ENCODE measurements at places on chromosomes 11 and 22.
A peak's percentile ranks its signal among the peaks of the same experiment; 100 is the strongest.

DNA sequence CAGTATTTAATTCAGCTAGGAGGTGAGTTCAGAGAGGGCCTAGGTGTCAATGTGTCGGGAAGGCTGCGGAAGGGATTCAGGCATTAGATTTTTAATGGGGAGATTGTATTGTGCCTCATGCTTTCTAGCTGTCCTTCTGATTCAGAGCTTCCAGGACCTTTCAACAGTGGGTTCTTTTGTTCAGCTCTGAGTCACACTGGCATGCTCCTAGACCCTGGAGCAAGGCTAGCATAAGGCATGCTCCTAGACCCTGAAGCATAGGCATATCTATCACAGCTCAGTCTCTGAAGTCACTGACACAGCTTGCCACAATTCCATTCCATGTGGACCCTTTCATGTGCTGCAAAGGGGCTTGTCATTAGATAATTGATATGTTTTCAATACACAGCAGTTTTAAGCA is 396.9 kb downstream of the RAB38 start:
- DNase-seq: no peak

- no peak for DNase-seq
Observed at GRCh38 chr11:47328449-47329390, 23.8 kb downstream of the MYBPC3 start.

DNA sequence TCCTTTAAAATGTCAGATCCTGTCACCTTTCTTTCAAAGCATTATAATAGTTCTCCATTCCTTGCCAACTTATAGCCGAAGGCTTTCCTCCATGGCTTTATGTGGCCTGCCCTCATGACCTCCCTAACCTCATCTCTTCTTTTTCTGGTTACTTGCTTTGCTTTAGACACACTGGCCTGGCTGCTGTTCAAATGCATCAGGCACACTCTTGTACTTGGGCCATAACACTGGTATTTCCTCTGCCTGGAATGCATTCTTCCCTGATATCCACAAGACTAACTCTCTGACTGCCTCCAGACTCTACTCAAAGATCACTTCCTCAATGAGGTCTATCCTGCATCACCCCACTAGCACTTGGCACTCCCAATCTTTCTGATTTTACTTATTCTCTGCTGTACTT is 710.3 kb downstream of the KCNA4 start:
- peak; percentile 64 for DNase-seq

DNA sequence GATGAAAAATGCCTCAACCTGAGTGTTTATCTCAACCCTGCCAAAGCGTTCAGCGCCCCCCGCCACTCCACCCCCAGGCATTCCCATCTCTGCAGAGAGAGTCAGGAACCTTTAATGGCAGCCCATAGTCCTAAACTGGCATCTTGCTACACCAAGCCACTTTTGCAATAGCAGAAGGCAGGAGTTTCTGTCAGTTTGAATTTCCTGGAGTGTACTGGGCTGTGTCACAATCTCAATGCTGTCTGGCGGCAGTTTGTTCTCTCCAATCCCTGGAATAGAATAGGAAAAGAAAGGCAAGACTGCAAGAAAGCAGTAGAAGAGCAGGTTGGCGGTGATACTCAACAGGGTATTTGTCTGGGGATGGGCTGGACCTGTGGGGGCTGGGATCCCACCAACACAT is 32.9 kb upstream of the FLI1 start:
- DNase-seq: no peak

DNA sequence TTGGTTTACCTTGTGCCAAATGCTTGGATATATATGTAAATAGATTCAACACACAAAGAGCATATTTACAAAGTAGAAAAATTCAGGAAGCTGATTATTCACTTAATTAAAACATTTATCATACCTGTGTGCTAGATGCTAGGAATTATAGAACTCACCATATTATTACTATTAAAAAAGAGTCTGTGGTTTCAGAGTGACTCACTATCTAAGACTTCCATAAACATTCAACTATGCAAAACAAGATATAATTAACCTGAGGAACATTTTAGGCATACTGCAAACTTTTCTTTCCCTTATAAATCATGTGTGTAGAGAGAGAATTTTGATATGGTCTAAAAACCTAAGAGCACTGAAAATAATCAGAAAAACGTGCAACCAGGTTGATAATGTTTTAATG is 27.3 kb downstream of the CTSC start:
- DNase-seq: no peak

- DNase-seq: no peak
Observed at GRCh38 chr11:97237151-97237550, 847.3 kb downstream of the JRKL start.
